Neural crest cell (in vitro differentiated cells): ENCODE measurements at places on chromosomes 3 and 15. TPM values are rescaled to one million over a fixed set of nuclear protein-coding genes. Genes with fewer than 3 reads are reported as not detected.

DNA sequence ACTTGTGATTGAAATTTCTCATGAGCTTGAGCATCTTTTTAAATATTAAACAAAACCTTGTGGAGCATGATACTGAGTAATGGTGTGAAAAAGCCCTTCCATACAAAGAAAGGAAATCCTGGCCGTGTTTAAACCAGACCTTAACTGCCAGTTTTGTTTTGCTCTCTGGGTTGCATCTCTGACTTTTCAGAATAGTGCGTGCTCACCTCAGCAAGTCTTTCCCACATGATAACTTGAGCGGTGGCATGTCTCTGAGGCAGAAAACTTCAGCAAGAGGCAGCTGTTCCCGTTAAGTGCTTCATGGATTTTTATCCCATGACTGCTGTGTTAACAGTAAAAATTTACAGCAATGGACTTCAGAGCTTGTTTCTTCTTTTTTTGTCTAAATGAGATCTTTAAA, 393.3 kb downstream of the FEZF2 start:
- no peak overlapping the region for H3K27ac ChIP-seq
- no peak for DNase-seq
- no peak overlapping the region for H3K4me3 ChIP-seq
- H3K36me3 ChIP-seq, result no peaks in the 10 kb centered on the region
- H3K4me1 ChIP-seq, result peaks cover 8% of the 10 kb centered on the region

- H3K4me1 ChIP-seq, result peaks cover 13% of the 10 kb centered on the region
- peak overlapping the region; percentile 27 for H3K4me3 ChIP-seq
- H3K36me3 ChIP-seq, result peaks cover 6% of the 10 kb centered on the region
- no peak overlapping the region for H3K27ac ChIP-seq
- peaks cover 17% of the 10 kb centered on the region for H3K27me3 ChIP-seq
Observed at GRCh38 chr3:128076483-128077201, 24.4 kb downstream of the SEC61A1 start.

DNA sequence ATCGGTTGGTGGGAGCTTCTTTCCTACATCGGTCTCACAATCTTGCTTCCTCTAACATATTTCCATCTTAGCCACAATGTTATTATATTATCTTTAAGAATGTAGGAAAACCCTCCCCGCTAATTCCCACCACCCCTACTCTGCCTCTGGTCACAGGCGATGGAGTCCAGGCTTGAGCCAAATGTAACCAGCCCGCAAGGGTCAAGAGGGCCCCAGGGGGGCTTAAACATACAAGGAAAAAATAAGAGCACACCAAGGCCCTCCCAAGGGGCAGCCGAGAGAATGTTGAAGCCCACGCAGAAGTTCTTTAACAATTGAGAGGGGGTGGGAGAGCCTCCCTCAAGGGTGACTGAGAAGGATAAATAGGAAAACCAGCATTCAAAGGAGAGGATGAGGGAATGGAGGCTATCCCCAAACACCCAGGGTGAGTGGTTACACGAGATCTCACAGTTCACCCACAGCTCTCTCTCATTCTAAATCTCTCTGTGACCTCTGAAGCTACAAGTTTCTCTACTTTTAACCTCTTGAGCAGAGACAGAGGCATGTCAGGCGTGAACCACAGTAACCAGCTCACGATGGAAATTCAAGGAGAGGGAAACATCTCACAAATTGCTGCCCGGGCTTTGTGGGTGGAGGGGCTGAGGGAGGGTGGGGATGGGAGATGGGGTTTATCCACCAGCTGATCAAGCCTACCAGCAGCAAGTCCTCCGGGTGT, 31.4 kb upstream of the UACA start:
- H3K4me3 ChIP-seq, result no peak overlapping the region
- H3K36me3 ChIP-seq, result no peaks in the 10 kb centered on the region
- peaks cover 2% of the 10 kb centered on the region for H3K4me1 ChIP-seq

- peak overlapping the region; percentile 86 for H3K27ac ChIP-seq
- no peak overlapping the region for H3K4me3 ChIP-seq
- peaks cover 37% of the 10 kb centered on the region for H3K4me1 ChIP-seq
- DNase-seq, result no peak
Observed at GRCh38 chr3:113287111-113287802, 75.9 kb downstream of the BOC start.

GRCh38 chr15:63010386-63010785, 32.2 kb upstream of the TPM1 start:
- no peaks in the 10 kb centered on the region for H3K36me3 ChIP-seq
- no peak overlapping the region for H3K27ac ChIP-seq
- H3K27me3 ChIP-seq, result no peaks in the 10 kb centered on the region
- peaks cover 9% of the 10 kb centered on the region for H3K4me1 ChIP-seq

- H3K36me3 ChIP-seq, result no peaks in the 10 kb centered on the region
- H3K4me3 ChIP-seq, result no peak overlapping the region
- H3K27ac ChIP-seq, result no peak overlapping the region
Observed at GRCh38 chr15:78837543-78837942, 26.3 kb upstream of the ADAMTS7 start.

DNA sequence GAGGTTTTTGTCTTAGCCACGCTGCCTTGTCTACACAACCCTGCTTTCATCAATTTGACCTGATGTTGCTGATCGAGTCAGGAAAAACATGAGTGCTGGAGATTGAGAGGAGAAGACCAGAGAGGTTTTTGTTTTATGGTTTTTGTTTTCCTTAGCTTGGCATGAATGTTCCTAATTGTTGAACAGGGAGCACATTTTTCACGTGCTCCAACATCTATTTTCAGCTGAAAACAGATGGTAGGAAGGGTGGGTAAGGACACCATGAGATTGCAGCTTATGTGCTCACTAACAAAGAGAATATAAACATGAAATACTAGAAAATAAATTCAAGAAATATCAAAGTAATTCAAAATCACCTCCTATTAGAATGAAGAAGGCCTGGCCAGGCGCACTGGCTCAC, 79.9 kb upstream of the LMCD1 start:
- H3K36me3 ChIP-seq, result peaks cover 8% of the 10 kb centered on the region
- no peak overlapping the region for H3K4me3 ChIP-seq
- H3K4me1 ChIP-seq, result peaks cover 6% of the 10 kb centered on the region
- H3K27ac ChIP-seq, result no peak overlapping the region
- H3K27me3 ChIP-seq, result no peaks in the 10 kb centered on the region

The CD80 gene
- total RNA-seq, result not detected in 2 replicates

GRCh38 chr15:70789213-70789612, 25.9 kb upstream of the UACA start:
- H3K27ac ChIP-seq, result no peak overlapping the region
- no peak overlapping the region for H3K4me3 ChIP-seq
- H3K36me3 ChIP-seq, result no peaks in the 10 kb centered on the region
- H3K27me3 ChIP-seq, result peaks cover 3% of the 10 kb centered on the region

DNA sequence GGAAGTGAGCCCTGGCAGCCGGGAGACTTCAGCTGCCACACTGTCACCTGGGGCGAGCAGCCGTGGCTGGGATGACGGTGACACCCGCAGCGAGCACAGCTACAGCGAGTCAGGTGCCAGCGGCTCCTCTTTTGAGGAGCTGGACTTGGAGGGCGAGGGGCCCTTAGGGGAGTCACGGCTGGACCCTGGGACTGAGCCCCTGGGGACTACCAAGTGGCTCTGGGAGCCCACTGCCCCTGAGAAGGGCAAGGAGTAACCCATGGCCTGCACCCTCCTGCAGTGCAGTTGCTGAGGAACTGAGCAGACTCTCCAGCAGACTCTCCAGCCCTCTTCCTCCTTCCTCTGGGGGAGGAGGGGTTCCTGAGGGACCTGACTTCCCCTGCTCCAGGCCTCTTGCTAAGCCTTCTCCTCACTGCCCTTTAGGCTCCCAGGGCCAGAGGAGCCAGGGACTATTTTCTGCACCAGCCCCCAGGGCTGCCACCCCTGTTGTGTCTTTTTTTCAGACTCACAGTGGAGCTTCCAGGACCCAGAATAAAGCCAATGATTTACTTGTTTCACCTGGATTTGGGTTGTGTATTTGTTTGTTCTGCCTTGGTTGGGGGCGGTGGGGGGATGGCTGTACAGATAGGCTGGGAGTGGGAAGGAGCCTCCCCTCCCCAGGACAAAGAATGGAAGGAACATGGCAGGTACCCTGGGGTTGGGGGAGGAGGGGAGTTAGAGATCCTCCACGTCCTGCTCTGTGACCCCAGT, 2.9 kb upstream of the GRM2 start:
- DNase-seq, result no peak
- no peak overlapping the region for H3K27ac ChIP-seq
- no peak overlapping the region for H3K4me3 ChIP-seq
- peaks cover 19% of the 10 kb centered on the region for H3K27me3 ChIP-seq
- no peaks in the 10 kb centered on the region for H3K36me3 ChIP-seq

- no peak overlapping the region for H3K27ac ChIP-seq
- no peaks in the 10 kb centered on the region for H3K27me3 ChIP-seq
- no peaks in the 10 kb centered on the region for H3K36me3 ChIP-seq
- peaks cover 11% of the 10 kb centered on the region for H3K4me1 ChIP-seq
- DNase-seq, result no peak
- no peak overlapping the region for H3K4me3 ChIP-seq
Observed at GRCh38 chr3:108826309-108827187, 4.0 kb downstream of the TRAT1 start.

DNA sequence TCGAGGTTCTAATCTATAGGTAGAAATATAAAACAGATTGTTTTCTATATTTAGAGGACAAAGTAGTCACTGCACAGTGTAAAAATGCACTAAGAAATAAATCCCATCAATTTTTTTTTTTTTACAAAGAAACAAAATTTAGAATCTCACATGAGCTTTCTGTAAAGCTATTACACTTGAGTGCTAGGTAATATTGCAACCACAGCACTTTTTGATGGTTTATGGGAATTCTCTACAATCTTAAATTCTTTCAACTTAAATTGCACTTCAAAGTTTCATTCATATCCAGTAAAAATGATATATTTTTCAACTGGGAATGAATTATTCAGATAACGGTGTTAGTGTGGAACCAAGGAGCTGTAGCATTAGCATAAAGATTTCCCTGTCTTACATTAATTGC, 1035.4 kb downstream of the SQOR start:
- H3K27me3 ChIP-seq, result no peaks in the 10 kb centered on the region
- no peak overlapping the region for H3K4me3 ChIP-seq
- H3K4me1 ChIP-seq, result peaks cover 7% of the 10 kb centered on the region
- no peak for DNase-seq
- H3K36me3 ChIP-seq, result no peaks in the 10 kb centered on the region

GRCh38 chr3:111910806-111911205, 51.7 kb downstream of the PHLDB2 start:
- H3K4me1 ChIP-seq, result peaks cover 43% of the 10 kb centered on the region
- no peak for DNase-seq
- no peak overlapping the region for H3K4me3 ChIP-seq
- peaks cover 12% of the 10 kb centered on the region for H3K36me3 ChIP-seq

- no peaks in the 10 kb centered on the region for H3K27me3 ChIP-seq
- H3K4me1 ChIP-seq, result peaks cover 23% of the 10 kb centered on the region
- no peak for DNase-seq
- H3K4me3 ChIP-seq, result no peak overlapping the region
- no peaks in the 10 kb centered on the region for H3K36me3 ChIP-seq
Observed at GRCh38 chr15:70344666-70345065, 246.9 kb upstream of the TLE3 start.

GRCh38 chr15:54772663-54773062, 424.1 kb downstream of the RSL24D1 start:
- no peaks in the 10 kb centered on the region for H3K4me1 ChIP-seq
- no peaks in the 10 kb centered on the region for H3K27me3 ChIP-seq
- H3K4me3 ChIP-seq, result no peak overlapping the region
- H3K36me3 ChIP-seq, result no peaks in the 10 kb centered on the region
- no peak overlapping the region for H3K27ac ChIP-seq

The GRAMD1C gene
- total RNA-seq, result 1.6 and 2.4 TPM in 2 replicates

DNA sequence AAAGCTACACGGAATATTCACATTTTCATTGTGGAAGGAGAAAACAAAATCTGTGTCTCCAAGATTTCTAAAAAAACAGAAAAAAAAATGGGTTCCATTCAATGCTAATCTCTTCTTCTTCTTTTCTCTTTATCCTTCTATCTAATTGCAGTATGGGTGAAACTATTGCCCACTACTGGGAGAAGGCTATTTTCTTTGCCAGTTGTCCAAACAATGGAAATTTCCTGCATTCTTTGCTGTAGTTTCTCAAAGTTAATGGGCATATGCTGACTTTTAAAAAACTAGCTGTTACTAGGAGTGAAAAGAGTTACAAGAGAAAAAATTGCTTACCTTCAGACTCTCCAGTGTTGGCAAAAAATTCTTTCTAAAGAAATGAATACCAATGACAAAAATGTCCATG, 179.3 kb upstream of the ANKRD28 start:
- DNase-seq, result no peak
- H3K4me3 ChIP-seq, result no peak overlapping the region
- no peaks in the 10 kb centered on the region for H3K36me3 ChIP-seq
- no peaks in the 10 kb centered on the region for H3K4me1 ChIP-seq
- H3K27ac ChIP-seq, result no peak overlapping the region
- no peaks in the 10 kb centered on the region for H3K27me3 ChIP-seq

DNA sequence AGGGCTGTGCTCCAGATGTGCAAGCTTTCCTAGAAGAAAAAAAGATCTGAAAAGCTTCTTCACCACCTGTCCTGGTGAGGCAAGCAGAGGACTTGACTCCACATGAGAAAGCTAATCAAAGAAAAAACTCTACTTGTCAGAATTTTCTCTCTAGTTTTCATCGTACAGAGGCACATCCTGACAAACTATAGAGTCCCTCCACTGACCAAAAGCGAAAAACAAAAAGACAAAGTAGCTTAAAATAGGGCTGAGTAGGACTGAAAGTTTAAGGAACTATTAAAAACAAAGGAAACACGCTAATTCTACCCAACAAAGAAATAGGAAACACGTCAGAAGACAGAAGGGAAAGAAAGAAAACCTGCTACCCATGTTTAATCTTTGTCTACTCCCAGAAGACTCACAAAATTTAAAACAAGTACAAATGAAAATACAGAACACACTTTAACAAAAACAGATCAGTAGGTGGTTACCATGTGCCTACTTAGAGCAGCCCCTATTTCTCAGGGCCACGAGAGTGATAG, 26.5 kb downstream of the NANOGP8 start:
- no peak for DNase-seq
- H3K27ac ChIP-seq, result no peak overlapping the region
- H3K27me3 ChIP-seq, result no peaks in the 10 kb centered on the region
- no peak overlapping the region for H3K4me3 ChIP-seq
- no peaks in the 10 kb centered on the region for H3K4me1 ChIP-seq

The NRROS gene
- 0.52 and 1.5 TPM in 2 replicates for total RNA-seq

The BCL2A1 gene
- total RNA-seq, result not detected in 2 replicates

GRCh38 chr3:48563382-48563918, at the start of gene UCN2:
TSS of gene UCN2 (minus strand) at chr3:48563781. CDS start at chr3:48563124, 657 bp downstream.
- no peak for DNase-seq
- no peak within 1 kb of the TSS for H3K4me3 ChIP-seq
- H3K27ac ChIP-seq, result peak within 1 kb of the TSS; percentile 98
- H3K27me3 ChIP-seq, result no peaks in the 10 kb centered on the region

DNA sequence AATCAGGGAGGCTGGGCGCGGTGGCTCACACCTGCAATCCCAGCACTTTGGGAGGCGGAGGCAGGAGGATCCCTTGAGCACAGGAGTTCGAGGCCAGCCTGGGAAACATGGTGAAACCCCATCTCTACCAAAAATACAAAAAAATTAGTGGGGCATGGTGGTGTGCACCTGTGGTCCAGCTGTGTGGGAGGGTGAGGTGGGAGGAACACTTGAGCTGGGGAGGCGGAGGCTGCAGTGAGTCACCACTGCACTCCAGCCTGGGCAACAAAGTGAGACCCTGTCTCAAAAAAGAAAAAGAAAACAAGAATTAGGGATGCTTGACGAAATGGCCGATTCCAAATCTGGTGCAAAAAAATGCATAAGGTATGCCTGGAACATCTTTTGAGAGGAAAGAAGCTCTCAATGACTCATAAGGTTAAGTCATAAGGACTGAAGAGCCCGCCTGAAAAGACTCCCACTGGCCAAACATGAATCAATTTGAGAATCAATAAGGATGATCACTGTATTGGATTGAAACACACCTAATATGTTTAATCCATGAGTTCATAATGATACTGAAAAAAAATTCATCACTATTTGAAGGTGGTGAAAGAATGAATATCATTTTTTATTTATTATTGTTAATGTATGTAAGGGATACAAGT, 27.7 kb downstream of the BLM start:
- no peaks in the 10 kb centered on the region for H3K27me3 ChIP-seq
- H3K27ac ChIP-seq, result peak overlapping the region; percentile 54
- peaks cover 17% of the 10 kb centered on the region for H3K4me1 ChIP-seq
- no peak overlapping the region for H3K4me3 ChIP-seq
- peaks cover 8% of the 10 kb centered on the region for H3K36me3 ChIP-seq
